ENCODE measurements at places on chromosomes 2 and 18.
A peak's percentile ranks its signal among the peaks of the same experiment; 100 is the strongest.

DNA sequence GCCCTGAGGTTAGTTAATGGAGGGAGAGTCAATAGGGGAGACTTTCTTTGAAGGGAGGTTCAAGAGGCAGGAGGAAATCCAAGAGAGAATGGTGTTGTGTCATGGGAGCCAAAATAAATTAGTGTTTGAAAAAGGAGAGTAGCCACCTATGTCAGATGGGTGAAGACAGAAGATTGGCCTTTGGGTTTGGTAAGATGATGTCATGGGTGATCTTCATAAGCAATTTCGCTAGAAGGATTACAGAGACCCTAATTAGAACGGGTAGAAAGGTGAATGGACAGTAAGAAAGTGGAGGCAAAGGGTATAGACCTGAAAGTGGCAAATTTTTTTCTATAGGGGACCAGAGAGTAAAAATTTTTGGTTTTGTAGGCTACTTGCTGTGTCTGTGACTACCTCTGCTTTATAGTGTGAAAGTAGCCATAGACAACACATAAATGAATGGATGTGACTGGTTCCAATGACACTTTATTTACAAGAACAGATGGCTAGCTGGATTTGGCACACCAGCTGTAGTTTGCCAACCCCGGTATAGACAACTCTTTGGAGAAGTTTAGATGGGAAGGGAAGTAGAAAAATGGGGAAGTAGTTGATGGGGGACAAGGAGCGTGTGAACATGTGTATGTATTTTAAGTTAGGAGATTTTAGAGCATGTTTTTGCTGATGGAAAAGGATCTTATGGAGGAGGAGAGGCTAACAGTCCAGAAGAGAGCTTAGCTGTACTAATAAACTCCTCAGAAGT, 9.3 kb downstream of the STAMBP start:
- DNase-seq, result no peak

DNA sequence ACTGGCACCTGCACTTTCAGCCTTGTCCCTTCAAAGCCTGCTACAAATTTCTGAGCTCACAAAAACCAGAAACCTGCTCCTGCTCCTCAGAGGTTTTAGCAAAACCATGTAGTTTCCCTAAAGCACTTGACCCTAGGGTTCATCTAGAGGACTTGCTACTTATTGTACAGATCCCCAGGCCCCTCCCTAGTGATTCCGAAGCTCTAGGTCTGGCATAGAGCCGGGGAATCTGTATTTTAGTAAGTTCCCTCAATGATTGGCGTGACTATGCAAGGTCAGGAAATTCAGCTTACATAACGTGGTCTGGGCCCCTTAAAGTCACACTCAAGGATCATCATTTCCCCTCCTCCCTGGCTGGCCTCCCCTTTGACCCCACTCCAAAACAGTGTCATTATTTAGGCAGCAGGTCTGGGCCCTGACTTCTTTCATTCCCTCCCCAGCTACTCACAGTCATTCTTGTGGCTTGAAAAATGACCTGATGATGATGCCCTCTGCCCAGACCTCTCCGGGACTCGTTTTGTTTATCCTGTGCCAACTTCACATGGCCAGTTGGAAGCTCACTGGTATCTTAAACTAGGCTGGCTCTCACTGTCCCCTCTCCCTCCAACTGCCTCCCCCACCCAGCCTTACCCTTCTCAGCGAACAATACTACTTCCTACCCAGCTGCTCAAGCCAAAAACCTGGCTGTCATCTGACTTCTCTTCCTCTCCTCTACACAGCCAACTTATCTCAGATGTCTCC, 36.0 kb downstream of the WDFY1 start:
- DNase-seq, result no peak

DNA sequence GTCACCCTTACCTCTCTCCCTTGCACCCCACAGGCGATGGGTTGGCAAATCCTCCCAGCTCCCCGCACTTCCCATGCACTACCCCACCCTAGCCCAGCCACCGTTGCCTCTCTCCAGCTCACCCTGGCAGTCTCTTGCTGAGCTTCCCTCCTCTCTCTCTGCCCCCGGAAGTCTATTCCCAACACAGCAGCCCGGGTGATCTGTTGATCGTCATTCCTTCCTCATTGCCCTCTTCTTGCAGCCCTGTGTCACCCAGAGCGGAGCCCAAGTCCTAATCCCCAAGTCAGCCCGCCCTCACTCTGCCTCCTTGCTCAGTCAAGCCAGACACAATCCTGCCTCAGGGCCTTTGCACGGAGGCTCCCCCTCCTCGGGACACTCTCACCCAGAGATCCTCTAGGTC, 55.2 kb downstream of the CIB4 start:
- peak; percentile 78 for DNase-seq

DNA sequence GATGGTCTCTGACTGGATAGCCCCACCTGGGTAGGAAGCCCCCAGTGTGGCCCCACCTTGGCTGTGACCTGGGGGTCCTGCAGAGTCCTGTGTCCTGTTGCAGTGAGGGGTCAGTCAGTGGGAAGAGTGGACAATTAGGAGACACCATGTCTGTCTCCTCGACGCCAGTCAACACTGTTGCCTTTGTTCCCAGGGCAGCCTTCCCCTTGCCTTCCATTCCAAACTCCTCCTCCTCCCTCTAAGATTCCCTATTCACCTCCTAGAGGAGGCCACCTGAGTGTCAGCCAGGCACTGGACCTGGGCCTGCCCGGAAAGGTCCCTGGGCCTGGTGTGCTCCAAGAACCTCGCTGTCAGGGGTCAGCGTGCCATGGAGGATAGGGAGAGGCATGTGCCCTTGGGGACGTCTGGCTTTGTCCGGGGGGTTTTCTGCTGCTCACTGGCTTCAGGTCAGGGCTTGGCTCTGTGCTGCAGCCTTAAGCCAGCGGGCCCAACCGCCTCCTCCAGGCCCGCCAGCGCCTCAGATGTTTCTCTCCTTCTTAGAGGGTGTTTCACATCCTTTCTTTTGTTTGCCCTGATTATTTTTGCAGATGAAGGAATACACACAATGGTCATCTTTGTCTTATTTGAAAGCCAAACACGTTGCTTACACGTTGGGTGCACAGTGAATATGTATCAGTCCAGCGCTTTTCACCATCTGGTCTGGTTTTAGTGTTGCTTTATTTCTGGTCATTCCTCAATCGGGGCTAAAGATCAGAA, 68.9 kb downstream of the HPCAL1 start:
- DNase-seq, result no peak

DNA sequence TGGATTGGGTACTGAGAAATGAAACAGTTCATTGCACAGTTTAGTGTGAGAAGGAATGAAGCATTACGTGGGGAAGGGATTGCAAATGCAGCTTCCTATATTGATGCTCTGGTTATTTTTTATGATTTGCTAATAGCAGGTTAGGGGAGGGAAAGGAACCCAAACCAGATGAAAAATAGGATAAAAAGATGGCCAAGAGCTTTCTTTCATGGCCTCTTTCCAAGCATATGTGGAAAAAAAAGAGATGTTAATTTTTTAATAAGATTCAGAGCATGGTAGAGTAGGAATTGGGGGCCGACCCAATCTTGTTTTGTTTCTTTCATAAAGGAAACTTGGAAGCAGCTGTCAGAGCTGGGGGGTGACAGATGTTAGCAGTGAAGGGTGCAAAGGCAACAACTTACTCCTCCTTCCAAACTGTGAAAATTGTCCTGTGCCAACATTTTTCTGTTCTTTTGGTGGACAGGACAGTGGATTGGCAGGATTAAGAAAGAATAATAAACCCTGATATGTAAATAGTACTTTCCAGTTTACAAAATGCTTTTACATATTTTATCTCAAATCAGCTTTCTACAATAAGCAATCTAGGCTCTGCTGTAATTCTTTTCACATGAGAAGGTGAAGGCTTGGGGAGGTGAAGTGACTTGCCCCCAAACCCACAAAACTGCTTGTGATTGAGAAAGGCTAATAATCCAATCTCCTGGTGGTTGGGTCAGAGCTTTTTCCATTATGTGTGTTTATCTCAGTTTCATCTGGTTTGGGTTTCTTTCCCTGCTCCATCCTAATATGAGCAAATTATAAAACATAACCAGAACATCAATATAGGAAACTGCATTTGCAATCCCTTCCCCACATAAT, 270.1 kb downstream of the ETAA1 start:
- DNase-seq, result no peak

DNA sequence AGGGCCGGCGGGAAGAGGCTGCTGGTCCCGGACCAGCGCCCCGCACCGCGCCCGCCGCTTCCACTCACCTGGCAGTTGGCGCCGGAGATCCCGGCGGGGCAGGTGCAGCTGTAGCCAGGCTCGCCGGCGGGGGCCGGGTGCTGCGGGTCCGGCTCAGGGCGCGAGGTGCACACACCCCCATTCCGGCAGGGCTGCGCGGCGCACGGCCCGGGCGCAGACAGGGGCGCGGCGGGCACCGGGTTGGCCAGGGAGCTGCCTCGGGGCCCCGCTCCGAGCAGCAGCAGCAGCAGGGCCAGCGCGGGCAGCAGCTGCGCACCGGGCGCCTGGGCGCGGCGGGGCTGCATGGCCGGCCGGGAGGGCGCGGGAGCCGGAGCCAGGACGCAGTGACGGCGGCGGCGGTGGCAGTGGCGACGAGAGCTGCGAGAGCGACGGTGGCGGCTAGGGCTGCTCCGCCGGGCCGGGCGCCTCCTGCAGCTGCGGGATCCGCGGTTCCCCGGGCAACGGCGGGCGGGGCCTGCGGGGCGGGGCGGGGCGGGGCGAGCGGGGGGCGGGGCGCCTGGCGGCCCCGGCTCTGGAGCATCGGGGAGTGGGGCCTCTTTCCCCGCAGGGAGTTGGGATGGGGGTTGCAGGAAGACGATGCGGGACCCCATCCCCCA, at the start of gene DNER:
Gene DNER (minus strand): TSS at position 476 of the 656 bp plus-strand sequence. CDS start 132 bp downstream, at position 344.
- DNase-seq, result no peak

- no peak for DNase-seq
Observed at GRCh38 chr2:41878716-41879234, 169.0 kb upstream of the PKDCC start.

DNA sequence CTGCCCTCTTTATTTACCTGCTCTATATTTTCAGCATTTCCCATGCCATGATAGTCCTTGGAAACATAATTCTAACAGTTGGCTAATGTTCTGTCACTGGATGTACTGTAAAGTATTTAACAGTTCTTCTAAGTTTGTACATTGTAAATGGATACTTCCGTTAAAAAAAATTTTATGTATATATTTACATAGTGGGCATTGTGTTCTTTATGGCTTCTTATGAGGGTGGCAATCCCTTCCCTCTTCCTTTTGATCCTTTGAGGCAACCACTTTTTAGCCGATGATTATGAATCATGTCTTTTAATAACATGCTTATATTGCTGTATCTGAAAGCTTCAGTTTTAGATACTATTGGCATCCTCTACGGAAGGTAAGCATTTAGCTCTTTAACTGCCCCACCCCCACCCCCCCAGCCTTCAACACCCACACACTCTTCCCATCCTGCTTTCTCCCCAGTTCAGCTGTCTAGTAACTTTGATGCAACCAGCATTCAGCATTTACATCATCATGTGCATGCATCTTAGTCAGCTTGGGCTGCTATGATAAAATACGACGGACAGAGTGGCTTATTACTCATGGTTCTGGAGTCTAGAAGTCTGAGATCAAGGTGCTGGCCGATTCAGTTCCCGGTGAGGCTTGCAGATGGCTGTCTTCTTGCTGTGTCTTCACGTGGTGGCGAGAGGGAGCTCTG, 21.0 kb upstream of the EDAR start:
- no peak for DNase-seq

DNA sequence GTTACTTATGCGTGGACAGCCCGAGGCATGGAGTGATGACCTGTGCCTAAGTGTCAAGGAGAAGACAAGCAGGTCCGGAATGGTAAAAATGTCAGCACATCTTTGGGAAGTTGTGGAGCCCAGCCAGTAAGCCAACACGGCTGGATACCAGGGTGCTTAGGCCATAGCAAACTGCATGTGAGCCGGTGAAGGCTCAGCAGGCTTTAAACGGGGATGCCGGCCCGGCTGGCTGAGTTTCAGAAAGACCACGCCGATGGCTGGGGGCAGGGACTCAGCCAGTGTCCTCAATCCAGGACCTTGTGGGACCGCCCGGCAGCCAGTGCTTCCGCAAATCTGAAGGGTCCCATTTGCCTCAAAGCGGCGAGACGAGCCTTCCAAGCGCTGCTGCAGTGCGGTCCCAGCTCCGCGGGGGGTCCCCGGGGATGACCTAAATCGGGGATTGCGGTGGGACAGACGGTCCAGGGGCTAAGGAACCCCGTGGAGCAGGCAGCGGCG, 946 bp upstream of the AGAP1 start:
- no peak for DNase-seq

GRCh38 chr2:212249451-212249850, 289.2 kb downstream of the ERBB4 start:
- no peak for DNase-seq

- DNase-seq, result peak; percentile 73
Observed at GRCh38 chr2:240561325-240561971, 1.3 kb downstream of the DUSP28 start.

DNA sequence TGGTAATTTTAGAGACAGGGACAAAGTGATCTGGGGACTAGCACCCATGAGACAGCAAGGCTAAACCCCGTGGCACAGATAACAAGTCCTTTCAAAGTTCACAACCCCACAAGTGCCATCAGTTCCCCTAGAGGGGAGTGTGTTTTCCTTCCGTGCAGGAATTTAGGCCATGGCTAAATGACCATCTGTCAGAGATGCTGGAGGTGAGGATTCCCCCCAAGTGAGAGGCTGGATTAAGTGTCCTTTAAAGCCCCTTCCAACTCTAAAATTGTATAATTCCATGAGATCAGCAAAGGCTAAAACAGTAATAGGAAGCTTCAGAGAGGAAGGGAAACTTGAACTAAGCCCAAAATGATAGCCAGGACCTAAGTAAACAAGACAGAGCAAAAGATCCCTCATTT, 8.7 kb downstream of the FEZ2 start:
- DNase-seq, result no peak

DNA sequence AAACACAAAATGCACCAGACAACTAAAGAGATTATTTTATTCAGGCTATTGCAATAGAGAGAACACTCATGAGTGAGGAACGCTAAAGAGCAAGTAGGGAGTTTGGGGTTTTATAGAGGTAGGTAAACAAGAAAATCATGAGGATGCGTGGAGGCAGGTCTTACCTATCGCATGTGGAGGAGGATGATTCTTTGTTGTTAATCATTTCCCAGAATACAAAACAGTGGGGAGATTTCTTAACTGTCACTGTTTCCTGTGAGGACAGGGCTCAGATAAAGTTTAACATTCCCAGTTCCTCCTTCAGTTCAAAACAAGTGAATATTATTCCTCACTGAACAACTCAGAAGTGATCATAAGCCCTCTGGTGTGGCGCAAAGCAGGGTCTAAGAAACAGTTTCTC, 156.1 kb upstream of the MGAT5 start:
- no peak for DNase-seq

DNA sequence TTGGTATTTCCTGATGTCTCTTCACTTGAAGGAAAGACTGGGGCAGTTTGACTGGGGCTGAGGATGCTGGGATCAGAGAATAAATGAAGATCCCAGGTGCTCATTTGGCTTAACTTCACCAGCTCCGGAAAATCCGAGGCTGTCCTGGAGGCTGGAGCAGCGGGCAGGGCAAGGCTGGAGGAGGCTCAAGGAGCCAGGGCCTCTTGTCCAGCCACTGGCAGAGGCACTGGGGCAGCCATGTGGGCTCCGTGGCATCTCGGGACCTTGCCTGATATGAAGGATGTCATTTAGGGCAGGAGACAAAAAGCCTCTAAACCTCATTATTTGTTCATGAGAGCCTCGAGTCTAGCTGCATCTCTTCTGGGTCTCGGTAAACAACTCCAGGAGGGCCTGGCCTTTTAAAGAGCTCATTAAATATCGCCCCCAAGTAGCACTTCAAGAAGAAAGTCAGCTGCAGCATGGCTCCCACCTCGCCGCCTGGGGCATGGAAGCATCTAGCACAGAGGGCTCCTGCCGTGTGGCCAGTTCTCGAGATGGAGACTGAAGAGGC, 13.5 kb upstream of the GPR55 start:
- peak; percentile 32 for DNase-seq

- no peak for DNase-seq
Observed at GRCh38 chr2:18154259-18154658, 275.8 kb downstream of the KCNS3 start.

- no peak for DNase-seq
Observed at GRCh38 chr2:206570199-206570598, 72.1 kb upstream of the FAM237A start.

Measured in lower leg skin (tissue), 4 donors.